AML-193 (cell line): ENCODE measurements at places on chromosomes 6 and 20.

- no peak for DNase-seq
Observed at GRCh38 chr6:20866935-20867703, 332.9 kb downstream of the CDKAL1 start.

DNA sequence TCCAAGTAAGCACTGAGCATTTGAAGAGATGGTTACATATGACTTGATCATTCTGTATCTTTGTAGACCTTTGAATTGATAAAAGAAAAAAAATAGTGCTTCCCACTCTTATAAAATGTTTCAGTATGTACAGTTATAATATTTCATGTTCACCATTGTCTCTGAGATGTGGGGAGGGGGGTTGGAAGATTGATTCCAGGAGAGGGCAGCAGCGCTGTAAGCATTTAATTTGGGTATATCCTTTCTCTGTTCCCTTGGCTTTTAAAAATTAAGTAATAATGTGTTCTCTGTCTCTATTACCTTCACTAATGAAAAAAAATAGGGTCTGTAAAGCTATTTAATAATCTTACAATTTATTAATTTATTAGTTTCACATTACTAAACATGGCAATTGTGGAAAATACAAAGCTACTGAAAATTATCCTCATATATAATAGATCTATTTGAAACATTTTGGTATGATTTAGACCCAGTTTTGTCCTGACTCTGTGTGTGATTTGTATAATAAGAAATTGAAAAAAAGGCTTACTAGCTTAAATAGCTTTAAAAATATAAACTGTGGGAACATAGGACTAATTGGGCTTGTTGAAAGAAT lies 341.2 kb downstream of the CDKAL1 start:
- peak; percentile 6 for DNase-seq

DNA sequence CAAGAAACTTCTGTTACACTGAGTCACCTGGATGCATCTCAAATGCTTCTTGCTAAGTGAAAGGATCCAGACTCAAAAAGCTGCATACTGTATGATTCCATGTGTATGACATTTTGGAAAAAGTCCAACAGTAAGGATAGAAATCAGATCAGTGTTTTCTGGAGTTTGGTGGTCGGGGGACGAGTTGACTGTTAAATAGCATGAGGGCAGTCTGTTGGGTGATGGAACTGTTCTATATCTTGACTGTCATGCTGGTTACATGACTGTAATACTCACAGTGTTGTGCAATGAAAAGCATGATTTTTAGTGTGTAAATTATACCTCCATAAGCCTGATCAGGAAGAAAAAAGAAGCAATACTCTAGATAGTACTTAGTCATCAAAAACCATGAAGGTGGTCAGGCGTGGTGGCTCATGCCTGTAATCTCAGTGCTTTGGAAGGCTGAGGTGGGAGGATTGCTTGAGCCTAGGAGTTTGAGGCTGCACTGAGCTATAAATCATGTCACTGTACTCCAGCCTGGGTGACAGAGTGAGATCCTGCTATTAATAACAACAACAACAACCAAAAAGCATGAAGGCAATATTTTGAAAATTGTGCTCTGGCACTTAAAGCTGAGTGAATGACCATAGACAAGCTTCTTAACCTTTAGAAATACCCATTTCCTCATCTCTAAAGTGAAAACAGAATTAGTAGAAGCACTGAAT lies 30.5 kb upstream of the SASH1 start:
- DNase-seq: no peak

DNA sequence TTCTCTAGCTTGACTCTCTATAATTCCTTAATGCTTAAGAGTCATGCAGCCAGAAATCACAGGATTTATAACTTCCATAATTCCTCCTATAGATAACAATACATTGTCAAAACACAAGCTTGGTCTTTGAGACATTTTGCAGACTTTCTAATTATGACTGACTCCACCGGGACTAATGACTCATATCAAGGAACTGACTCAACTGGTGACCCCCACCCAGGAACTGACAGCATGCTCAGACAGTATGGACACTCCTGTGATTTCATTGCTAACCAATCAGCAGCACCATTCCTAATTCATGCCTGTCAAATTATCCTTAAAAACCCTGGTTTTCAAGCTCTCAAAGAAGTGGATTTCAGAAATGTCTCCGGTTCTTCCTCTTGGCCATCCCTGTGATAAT lies 670.5 kb upstream of the IMPG1 start:
- DNase-seq: no peak

- no peak for DNase-seq
Observed at GRCh38 chr20:8581446-8582183, 449.5 kb downstream of the PLCB1 start.

GRCh38 chr6:90978046-90978445 lies 391.2 kb upstream of the MAP3K7 start:
- no peak for DNase-seq

DNA sequence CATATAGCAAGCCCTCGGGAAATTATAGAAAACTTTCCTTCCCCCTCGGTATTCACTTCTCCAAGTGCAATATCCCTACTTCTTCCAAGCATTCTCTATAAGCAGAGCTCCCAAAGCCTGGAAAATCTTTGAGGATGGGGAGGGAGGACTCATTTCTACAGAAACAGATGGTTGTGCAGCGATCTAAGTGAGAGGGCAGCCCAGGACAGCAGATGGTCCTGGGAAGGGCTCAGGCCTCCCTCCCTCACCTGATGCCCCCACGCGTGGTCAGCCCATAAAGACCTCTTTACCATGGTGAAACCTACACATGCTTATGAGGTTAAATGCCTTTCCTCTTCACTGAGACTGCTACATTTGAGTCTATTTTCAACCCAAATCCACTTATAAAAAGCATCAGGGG lies 319.6 kb upstream of the QKI start:
- no peak for DNase-seq

GRCh38 chr6:145531822-145532221 lies 203.5 kb downstream of the EPM2A start:
- DNase-seq: no peak

DNA sequence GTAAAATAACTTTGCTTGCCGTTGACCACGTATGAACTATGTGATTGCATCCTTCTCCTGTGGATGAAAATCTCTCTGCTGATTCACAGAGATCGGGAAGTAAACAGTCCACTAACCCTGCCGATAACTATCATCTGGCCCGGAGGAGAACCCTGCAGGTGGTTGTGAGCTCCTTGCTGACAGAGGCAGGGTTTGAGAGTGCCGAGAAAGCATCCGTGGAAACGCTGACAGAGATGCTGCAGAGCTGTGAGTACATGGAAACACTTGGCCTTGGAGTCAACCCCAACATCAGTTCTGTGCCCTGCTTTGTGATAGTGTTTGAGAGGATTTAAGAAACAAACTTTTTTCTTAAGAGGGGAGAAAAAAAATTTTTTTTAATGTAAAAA lies 937 bp downstream of the TAF8 start:
- no peak for DNase-seq

DNA sequence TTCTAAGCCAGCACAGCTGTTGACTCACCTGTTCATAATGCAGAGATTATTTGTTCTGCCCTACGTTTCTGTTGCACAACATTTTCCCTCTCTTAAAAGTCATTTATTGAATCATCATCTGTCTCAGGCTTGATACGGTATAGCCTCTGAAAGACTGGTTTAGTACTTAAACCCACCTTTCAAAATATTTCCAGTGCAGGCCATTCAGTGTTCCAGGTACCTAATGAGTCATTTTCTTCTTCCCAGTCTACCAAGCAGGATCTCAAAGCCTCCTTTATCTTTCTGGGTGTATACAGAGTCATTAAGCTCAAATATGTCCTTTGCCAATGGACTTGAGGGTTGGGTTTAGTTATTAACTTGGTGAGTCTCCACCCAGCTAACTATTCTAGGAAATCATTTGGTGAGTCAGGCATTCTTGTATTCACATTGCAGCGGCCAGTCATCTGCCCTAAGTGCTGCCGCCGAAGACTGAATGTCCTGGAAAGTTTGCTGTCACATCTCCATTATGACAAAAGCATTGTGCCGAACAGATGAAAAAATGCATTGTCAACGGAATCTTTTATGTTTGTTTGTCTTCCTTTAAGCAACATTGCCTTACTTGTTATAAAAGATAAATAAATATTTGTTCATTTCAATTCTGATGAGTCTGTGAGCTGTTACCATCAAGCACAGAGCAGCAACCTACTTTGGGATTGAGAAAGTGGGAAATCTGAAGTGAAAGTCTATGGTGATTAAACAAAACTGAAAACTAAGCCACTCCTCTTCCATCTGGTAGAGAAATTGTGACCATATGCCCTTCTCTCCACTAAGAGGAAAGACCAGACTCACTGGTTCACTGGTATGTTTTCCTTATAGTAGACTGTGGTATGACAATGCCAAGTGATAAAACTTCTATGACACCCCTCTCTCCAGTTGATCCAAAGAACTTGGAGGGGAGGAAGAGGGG lies 14.3 kb upstream of the FAM135A start:
- DNase-seq: no peak

GRCh38 chr6:123769431-123769830 lies 34.2 kb upstream of the NKAIN2 start:
- DNase-seq: no peak

GRCh38 chr6:8105791-8106190 lies 3.4 kb upstream of the EEF1E1 start:
- DNase-seq: no peak

GRCh38 chr20:50110141-50111047 lies 2.6 kb downstream of the UBE2V1 start:
- DNase-seq: peak; percentile 62

- DNase-seq: no peak
Observed at GRCh38 chr6:156102129-156102528, 646.5 kb upstream of the NOX3 start.

- DNase-seq: no peak
Observed at GRCh38 chr6:151350442-151351145, 40.8 kb downstream of the ZBTB2 start.

DNA sequence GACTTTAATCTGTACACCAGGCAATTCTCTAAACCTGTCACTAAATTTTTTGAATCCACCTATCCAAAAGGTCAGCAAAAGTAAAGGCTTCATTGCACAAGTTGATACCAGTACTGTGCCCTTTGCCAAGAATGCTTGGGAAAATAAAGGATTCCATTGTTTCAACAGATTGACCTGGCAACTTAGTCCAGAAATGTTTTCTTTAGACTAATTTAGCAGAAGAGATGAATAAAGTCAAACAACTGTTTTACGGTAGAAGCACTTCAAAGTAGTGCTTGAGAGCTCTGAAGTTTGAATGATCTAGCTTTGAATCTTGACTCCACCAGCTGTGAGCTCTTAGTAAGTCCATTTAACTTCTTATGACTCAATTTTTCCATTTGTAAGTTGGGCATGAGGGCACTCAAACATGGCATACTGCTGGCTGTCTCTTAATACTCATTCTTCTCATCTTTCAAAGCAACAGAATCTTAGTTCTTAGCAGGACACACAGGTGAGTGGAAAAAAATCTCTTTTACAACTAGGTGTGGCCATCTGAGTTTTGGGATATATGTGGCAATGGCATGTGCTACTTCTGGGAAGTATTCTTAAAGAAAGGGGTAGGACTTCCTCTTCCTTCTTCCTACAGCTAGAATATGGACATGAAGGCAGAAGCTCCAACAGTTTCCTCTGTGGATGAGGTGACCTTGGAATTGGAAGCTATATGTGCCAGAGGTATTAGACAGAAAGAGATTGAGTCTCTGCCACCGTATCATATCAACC lies 55.9 kb upstream of the LOC128125822 start:
- no peak for DNase-seq

- no peak for DNase-seq
Observed at GRCh38 chr6:11669696-11670095, 108.9 kb downstream of the ADTRP start.

GRCh38 chr6:146650799-146651481 lies 52.2 kb downstream of the ADGB start:
- no peak for DNase-seq

DNA sequence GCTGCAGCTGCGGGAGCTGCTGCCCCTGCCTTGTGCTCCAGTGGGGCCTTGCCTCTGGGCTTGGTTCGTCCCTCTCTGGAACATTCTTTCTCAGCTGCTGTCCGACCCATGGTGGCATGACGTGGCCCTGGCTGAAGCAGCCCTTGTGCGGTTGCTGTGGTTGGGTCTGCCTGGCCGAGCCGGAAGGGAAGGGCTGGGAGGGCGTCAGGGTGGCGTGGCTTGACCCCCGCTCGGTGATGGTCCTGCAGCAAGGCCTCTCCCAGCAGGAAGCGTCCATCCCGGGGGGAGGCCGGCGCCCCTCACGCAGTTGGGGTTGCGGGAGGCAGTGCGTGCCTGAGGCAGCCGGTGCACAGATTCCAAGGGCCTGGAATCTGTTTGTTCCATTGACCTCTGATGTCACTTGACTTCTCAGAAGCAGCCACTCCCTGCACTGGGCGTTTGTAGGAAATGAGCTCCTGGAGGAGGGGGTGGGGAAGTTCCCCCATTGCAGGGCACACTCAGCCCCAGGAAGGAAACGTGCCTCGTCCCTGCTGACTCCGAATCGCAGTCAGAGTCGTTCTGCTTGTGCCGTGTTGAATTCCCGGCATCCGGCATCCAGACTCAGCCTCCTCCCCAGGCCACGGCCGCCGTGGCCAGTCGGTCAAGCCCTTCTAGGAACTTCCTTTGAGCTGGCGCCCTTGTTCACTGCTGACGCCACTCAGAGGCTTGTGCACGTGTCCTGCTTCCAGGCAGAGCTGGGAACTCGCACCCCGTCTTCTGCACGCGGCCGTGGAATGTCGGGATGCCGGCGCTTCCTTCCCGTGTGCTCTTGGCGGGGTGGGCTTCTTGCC lies 9.7 kb upstream of the TNFRSF6B start:
- DNase-seq: no peak
